ENCODE measurements at places on chromosomes 11 and 22.

DNA sequence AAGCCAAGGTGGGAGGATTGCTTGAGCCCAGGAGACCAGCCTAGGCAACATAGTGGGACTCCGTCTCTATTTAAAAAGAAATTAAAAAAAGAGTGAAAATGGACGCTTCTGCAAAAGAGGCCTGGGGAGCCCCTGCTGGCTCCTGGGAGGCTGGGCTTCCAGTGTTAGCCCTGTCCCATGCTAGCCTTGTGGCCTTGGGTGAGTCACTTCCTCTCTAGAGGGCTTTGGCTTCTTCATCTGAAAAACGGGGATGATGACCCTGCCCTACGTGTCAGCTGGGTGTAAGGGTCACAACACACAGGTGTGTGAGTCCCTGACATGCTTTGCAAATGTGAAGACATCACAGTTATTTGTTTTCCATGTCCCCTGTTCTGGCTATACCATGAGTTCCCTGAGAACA is 32.8 kb downstream of the FAM227A start:
- no peak for DNase-seq

- no peak for DNase-seq
Observed at GRCh38 chr11:108558222-108558621, 35.3 kb downstream of the EXPH5 start.

- DNase-seq = no peak
Observed at GRCh38 chr22:29801796-29802195, 34.6 kb downstream of the UQCR10 start.

DNA sequence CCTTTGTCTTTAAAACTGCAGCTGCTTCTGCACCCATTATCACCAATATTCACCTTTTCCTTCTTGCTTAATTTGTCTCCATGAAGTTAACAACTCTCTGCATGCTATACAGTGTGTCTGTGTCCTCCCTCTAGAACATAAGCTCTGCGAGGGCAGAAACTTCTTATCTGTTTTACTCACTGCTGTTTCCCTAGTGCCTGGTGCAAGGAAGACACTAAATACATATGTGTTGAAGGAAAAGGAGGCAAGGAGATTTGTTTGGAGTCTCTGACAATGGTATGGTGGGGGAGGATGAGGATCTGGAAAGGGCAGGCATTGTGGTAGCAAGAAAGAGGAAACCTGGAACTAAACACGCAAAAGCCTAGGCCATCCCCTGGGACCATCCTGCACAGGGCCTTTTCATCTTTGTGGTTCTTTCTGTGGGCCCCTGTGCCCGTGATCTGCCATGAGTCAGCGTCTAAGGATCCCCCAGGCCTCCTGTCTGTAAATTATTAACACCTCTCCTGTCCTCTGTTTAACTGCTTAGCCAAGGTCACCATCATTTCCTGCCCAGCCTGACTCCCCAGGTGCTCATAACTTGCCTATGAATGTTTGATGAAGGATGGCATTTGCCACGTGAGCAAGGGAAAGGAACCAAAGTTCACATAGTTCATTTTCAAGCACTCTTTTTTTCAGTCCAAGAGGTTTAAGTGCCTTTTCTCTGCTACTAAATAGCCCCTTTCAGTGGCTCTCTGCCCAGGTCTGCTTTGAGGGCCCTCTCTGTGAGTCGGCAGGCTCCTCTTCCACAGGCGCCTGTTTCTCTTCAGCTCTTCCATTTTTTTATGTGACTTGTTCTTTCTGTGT is 131.1 kb downstream of the RASSF10 start:
- peak; percentile 64 for DNase-seq

- DNase-seq = no peak
Observed at GRCh38 chr11:284105-285020, 4.6 kb upstream of the PGGHG start.

DNA sequence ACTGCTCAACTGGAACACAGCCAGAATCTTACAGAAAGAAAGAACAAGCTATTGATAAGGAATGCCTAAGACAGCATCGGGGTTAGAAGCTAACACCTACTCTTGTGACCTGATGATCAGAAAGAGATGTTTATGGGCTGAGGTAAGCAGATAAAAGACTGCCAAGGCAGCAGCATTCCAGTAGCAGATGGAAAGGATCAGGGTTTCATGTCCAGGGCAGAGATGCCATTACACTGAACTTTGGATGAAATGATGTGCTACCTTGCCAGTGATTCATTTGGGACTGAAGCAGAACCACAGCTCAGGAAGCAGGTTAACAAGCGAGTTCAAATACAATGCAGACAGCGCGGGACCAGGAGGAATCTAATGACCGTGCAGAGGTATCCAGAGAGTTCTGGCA is 27.1 kb upstream of the APOA1 start:
- no peak for DNase-seq

DNA sequence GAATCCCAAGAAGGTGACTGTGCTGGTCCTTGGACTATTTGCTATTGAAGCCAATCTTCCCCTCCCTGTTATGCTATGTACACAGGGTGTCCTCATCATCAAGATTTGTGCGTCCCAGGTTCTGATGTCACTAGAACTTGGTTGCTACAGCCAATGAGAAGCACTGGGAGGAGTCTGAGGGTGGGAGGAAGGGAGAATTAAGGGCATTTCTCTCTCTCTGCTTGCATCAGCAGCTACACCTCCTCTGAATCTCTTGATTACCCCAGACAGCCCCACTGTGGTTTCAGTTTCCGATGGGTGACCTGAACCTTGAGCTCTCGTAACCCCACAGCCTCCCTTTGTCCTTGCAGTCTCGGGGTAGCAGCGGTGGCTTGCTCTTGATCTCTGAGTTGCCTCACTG is 212.4 kb upstream of the SESN3 start:
- no peak for DNase-seq

DNA sequence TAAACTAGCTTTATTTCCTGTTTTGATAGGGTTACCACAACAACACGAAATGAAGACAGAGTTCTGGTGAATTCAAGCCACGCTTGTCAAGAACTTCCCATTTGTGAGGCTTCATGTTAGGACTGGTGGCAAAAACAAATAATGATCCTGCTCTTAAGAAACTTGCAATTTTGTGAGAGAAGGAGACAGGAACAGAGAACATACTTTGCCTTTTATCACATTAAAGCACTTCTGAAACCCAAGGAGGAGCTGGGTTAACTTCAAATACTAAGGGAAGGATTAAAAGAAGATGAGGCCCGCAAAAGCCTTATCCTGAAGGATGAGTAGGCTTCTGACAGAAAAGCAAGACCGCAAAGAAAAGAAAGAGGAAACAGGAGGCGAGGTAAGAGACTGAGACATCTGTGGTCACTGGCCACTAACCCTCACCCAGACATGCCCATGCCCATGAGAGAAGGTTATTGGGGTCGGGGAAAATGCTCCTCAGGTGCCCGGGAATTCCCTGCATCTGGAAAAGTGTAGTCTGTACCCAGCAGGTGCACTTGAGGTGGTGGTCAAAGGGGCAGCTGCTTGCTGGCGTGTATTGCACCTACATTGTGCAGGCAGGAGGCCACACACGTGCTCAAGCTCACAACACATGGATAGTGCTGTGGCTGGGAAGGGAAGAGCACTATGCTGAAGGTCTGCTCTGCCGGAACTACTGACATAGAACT is 50.5 kb downstream of the MAPK1 start:
- peak; percentile 72 for DNase-seq

- DNase-seq = peak; percentile 81
Observed at GRCh38 chr22:35995772-35996171, 32.9 kb downstream of the RBFOX2 start.

- no peak for DNase-seq
Observed at GRCh38 chr22:29626497-29627195, 23.2 kb downstream of the NF2 start.

DNA sequence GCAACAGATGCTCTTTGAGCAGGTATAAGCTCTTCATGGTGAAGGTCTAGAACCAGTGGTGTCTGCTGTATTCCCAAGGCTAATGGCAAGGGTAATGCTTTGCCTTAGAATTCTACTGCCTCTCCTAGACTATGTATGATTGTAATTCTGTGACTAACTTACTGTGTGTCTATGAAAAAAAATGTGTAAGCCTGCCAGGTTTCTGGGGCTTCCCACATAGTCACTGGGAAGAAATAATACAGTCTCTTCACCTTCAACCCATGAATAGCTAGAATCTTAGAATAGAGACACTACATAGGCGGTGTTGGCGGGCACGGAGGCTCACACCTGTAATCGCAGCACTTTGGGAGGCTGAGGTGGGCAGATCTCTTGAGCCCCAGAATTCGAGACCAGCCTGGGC is 84.1 kb downstream of the C11orf91 start:
- DNase-seq = no peak

GRCh38 chr11:91804042-91804441 is 420.6 kb upstream of the FAT3 start:
- DNase-seq = no peak

- no peak for DNase-seq
Observed at GRCh38 chr11:1912289-1912878, 7.1 kb upstream of the TNNT3 start.

GRCh38 chr22:22817468-22818201 is 70.0 kb upstream of the IGLL5 start:
- no peak for DNase-seq

- DNase-seq = no peak
Observed at GRCh38 chr11:130301002-130301401, 13.7 kb downstream of the ZBTB44 start.

DNA sequence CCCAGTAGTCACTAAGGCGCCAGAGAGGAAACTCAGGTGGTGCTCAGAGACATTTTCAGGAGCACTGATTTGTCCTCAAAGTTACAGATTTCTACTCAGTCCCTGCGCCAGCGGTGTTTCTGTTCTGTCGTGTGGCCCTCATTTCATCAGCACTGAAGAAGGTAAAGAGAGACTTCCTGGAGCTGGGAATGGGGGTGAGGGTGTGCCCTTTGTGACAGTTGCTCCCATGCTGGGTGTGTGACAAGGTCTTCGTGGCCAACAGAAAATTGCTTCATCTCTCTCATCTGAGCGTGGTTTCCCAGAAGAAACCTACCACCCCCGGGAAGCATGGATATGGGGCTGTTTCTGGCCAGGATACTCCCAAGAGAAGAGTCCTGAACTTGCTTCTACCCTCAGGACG is 2.0 kb upstream of the PPARA start:
- no peak for DNase-seq

DNA sequence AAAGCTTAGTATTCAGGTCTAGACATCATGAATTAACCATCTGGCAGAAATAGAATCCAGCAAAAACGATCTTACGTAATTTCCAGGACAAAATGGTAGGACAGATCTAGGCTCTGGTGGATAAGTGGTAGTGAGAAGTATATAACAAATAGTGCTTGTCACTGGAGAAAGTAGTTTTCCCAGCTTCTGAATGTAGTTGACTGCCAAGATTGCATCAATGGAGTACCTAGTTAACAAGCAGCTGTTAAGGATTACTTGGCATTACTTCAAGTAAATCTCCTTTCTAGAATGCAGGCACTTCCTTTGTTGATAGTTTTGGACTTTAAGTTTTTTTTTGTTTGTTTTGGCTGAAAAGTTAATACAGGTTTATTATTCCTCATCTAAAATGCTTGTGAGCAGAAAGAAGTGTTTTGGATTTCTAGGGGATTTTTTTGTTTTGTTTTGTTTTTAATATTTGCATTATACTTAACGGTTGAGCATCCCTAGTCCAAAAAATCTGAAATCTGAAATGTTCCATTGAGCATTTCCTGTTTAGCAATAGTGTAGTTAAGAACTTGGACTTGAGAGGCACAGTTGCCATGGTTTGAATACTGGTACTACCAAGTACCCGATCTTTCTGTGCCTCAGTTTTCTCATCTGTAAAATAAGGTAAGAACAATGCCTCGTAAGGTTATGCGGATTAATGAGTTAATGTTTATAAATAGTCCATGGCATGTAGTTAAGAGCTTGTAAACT is 20.3 kb downstream of the FAM118B start:
- no peak for DNase-seq

DNA sequence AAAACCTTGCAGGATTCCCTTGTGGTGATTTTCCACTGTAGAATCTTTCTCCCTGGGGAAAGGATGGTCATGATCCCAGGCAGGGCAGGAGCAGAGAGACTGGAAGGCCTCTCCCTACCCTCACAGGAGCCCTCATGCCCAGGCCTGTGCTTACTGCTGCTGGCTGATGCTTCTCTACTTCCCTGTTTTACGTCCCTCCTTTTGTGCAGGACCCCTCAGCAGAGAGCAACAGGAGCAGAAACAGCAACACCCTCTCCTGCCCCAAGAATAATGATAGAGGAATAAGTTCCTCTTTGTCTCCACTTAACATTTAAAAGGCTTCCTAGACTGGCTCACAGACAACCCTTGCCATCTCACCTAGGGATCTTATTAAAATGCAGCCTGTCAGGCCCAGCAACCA is 3.6 kb downstream of the ISX start:
- DNase-seq = no peak

DNA sequence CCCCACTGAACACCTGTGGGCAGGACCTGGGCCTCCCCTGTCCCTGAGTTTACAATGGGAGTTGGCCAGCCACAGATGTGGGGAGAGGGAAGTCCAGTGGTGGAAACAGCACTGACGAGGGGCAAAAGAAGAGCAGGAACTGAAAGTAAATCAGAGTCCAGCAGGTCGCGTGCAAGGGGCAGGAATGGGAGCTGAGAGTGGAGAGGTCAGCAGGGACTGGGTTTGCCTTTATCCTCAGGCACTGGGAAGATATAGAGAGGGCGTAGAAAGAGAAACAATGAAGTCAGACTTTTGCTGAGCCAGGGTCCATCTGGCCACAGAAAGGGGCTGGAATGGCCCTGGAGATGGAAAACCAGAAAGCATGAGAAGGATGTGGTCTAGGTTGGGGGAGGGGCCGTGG is 8.5 kb downstream of the P2RY6 start:
- no peak for DNase-seq

DNA sequence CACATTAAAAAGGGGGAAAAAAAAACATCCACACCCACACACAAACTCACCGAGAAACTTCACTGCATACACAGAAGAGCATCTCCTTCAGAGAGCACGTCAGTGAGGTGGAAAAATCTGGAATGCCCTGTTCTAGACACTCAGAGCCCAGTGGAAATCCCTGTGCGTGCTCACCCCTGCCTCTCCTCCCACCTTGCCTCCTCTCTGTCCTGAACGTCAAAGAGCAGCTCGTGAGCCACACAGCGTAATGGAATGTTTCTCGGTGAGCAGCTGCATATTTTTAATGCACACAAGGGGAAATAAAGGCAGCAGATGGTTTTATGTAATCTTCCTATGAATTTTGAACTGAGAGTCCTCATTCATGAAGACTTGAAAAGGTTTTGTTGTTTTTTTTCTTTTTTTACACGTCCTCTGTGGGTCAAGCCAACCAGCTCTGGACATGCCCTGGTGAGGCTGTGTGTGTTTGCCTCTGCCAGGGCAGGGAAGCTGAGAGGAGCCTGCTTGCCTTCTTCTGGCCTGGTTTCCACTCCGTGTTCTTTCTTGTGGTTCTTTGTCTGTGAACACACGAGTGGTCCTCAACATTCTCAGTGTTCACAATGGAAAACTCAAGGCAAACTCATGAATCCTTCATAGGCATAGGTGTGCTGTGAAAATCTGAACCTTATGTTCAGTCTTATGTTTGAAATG is 219.2 kb downstream of the TENM4 start:
- no peak for DNase-seq

- DNase-seq = no peak
Observed at GRCh38 chr11:13287681-13288080, 10.1 kb downstream of the BMAL1 start.

Measured in left kidney (tissue), 8 donors.